ENCODE measurements at places on chromosomes 1 and 21.

GRCh38 chr1:110542725-110543124 is 23.8 kb upstream of the KCNA10 start:
- peak; percentile 70 for DNase-seq

- no peak for DNase-seq
These were observed 6.9 kb upstream of the FBLIM1 start for GRCh38 chr1:15751717-15752116.

DNA sequence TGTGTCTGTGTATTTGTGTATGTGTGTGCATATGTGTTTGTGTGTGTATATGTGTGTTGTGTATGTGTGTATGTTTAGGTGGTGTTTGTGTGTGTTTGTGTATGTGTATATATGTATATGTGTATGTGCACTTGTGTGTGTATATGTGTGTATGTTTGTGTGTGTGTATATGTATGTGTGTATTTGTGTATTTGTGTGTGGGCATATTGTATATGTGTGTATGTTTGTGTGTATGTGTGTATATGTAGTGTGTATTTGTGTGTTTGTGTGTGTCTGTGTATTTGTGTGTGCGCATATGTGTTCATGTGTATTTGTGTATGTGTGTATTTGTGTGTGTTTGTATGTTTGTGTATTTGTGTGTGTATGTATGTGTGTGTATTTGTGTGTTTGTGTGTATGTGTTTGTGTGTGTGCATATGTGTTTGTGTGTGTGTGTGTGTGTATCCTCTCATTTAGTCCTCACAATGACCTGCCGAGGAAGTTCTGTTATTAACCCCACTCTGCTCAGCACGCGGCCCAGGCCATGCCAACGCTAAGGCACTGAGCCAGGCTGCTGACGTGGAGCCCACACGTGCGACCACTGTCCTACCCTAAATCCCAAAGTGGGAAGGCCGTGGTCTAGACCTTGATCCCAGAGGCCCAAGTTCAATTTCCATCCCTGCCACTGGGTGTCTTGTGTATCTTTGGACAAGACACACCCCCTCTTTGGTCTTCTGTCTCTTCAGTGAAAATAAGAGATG is 43.2 kb upstream of the TMEM51 start:
- no peak for DNase-seq

DNA sequence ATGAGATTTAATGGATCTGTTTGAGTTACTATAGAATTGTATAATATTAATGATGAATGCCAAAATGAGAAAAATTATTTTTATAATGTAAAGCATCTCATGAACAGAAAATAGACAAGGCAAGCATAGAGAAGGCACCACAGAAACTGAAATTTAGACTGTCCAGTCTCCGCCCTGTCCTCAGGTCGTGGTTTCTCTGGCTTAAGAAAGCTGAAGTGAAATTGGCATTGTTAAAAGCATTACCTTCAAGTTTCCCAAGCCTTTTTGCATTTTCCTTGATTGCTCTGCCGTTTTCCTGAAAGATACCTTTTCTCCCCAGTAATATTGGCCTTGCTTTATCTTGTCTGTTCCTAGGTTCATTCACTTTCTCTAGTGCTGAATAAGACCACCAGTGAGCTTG is 58.0 kb downstream of the VPS13D start:
- DNase-seq: no peak

- no peak for DNase-seq
These were observed 48.0 kb downstream of the DIPK1A start for GRCh38 chr1:92913093-92913819.

DNA sequence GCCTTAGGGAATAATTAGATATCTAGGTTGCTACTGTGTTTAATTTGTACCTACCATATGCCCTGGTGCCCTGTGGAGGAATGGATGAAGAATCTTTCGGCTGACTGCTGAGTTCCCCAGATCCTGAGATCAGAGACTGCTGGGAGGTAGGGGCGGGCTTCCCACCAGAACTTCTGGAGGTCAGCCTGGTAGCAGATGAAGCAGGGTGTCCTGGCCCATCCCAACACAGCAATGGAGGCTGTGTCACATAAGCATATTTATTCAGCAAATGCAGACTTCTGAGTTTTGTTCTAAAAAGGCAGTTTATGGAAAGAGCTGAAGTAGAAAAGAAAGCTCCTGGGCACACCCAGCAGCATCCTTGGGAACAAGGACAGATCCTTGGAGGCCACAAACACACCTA is 74.0 kb downstream of the KRTAP19-8 start:
- no peak for DNase-seq

DNA sequence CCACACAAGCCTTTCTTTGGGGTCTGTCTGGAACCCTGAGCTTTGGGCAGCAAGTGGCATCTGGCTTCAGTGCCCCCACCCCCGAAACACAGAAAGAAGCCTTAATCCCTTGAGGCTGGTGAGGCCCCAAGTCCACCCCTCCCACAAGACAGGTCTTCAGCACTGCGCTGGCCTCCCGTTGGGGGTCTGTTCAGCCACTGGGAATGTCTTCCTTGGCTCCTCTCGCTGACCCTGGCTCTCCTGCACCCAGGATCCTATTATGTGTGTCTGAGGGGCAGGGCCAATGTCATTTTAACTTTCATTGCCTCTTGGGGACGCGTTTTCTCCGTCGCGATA is 26.9 kb downstream of the ATP8B2 start:
- DNase-seq: no peak

GRCh38 chr1:17125756-17126237 is 6.5 kb upstream of the PADI2 start:
- DNase-seq: peak; percentile 83

DNA sequence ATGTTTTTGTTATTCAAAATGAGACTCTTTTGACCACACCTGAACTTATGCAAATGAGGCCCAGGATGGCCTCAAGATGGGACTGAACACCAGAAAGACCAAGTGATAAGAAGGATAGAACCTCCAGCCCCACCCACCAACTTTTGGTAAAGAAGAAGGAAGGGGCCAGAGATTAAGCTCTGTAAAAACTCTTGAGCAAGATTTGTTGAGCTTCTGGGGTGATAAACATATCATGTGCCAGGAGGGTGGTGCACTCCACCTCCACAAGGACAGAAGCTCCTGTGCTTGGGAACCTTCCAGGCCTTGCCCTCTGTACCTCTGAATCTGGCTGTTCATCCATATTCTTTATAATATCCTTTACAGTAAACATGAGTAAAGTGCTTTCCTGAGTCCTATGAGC is 5.3 kb downstream of the RSPH1 start:
- no peak for DNase-seq

Data from fibroblast of pulmonary artery (primary cell).